ENCODE measurements at places on chromosomes 5 and 9.

GRCh38 chr9:17068671-17069070, 66.2 kb upstream of the CNTLN start:
- DNase-seq = no peak

DNA sequence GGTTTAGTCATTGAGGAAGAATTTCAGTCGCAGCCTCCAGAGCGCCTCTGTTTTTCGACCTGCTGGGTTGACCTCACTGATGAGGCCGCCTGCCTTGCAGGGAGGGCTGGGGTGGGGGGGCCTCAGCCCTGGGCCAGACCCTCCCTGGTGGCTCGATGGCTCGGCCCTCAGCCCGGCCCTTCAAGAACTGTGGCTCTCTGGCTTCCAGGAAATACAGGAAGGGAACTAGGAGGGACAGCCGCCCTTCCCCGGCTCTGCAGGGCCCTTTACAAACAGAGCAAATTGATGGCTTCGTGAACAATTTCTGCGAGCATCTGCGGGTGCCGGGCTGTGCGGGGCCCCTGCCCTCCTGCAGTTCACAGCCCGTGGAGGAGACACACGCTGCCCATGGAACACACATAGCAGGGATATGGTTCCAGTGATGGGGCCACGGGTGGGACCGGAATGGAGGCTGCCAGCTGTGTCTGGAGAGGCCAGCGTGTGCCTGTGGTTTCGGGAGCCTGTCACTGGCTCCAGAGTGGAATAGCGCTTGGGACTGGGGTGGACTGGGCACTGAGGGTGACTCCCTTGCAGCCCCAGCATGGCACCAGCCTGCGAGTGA, 39.6 kb downstream of the COL5A1 start:
- no peak for DNase-seq

- no peak for DNase-seq
Measured at GRCh38 chr5:163350083-163350482, 87.3 kb upstream of the CCNG1 start.

- no peak for DNase-seq
Measured at GRCh38 chr9:98465799-98466198, 210.3 kb upstream of the TBC1D2 start.

DNA sequence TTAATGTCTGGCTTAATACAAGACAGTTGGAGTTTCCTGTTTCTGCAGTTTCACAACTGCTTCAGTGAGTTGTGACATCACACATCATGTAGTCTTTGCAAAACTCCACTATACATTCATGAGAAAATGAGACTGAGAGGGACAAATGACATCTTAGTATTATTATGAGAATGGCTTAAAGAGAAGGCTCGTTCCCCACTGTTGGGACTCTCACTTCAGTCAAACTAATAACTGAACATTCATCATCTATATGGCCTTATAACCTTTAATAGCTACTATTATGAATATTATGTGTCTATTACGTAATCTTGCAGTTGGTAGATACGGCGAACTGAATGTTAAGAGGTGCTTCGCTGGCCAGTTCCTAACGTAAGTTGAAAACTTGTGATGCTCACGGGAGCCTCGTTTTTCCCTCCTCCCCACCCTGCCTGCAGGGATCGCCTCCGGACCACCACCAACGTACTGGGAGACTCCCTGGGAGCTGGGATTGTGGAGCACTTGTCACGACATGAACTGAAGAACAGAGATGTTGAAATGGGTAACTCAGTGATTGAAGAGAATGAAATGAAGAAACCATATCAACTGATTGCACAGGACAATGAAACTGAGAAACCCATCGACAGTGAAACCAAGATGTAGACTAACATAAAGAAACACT, 79.4 kb downstream of the SLC1A3 start:
- no peak for DNase-seq

DNA sequence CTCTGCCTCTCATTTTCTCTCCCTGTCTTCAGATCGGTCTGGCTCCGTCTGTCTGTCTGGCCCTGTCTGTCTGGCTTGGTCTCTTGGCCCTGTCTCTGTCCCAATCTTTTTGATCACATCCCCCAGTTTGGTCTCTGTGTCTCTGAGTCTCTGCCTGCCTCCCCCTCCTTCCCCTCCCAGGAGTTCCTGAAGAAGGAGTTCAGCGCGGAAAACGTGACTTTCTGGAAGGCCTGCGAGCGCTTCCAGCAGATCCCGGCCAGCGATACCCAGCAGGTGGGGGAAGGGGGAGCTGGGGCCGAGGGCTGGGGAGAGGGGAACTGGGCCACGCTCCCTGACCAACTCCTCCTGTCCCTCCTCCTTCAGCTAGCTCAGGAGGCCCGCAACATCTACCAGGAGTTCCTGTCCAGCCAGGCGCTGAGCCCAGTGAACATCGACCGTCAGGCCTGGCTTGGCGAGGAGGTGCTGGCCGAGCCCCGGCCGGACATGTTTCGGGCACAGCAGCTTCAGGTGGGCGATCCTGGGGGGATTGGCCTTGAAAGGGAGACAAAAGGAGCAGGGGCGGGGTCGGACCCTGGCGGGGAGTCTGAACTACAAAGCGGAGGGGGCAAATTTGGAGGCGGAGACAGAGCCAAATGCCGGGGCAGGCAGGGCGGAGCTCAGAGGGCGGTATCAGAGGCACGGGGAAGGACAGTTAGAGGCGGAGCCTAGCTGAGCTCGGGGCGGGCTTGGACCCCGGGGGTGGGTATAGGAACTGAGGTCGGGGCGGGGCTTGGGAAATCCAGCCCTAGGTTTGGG, 9.0 kb downstream of the RGS14 start:
- DNase-seq = no peak

DNA sequence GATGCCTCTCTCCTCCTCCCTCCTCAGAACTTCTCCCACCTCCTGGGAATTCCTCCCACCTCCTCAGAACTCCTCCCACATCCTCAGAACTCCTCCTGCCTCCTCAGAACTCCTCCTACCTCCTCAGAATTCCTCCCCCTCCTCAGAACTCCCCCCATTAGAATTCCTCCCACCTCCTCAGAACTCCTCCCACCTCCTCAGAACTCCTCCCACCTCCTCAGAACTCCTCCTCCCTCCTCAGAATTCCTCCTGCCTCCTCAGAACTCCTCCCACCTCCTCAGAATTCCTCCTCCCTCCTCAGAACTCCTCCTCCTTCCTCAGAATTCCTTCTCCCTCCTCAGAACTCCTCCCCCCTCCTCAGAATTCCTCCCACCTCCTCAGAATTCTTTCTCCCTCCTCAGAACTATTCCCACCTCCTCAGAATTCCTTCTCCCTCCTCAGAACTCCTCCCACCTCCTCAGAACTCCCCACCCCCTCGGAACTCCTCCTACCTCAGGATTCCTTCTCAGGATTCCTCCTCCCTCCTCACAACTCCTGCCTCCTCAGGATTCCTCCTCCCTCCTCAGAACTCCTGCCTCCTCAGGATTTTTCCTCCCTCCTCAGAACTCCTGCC, 23.9 kb downstream of the SLC46A2 start:
- DNase-seq = no peak

GRCh38 chr5:40605295-40605958, 74.3 kb upstream of the PTGER4 start:
- DNase-seq = peak; percentile 37

DNA sequence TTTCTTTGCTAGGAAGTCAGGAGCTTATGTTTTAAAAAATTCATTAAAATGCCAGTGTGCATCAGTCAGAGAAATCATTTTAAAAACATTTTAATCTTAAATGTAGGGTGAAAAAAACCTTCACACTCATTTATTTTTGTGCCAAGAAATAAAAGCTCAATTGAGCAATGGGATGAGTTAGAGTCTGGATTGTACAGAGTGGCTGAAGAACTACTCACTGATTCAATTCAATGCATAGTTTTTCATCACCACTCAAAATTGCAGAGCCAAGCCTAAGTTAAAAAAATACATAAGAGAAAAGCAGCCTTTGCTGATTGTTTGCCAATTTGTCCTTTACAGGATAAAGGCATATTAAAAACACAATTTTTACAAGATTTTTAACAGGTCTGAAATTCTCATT, 168.2 kb upstream of the DMRTA1 start:
- no peak for DNase-seq

GRCh38 chr5:133358271-133358670, 254.1 kb downstream of the FSTL4 start:
- no peak for DNase-seq

GRCh38 chr5:96324708-96325107, 108.3 kb downstream of the PCSK1 start:
- DNase-seq = no peak

- no peak for DNase-seq
Measured at GRCh38 chr5:61120534-61120933, 41.7 kb downstream of the SMIM15 start.

GRCh38 chr9:1454616-1455347, 404.6 kb downstream of the DMRT2 start:
- DNase-seq = no peak

GRCh38 chr5:85556464-85556863, 1061.3 kb upstream of the COX7C start:
- DNase-seq = no peak

GRCh38 chr5:129079496-129079895, 15.1 kb upstream of the ISOC1 start:
- DNase-seq = no peak

DNA sequence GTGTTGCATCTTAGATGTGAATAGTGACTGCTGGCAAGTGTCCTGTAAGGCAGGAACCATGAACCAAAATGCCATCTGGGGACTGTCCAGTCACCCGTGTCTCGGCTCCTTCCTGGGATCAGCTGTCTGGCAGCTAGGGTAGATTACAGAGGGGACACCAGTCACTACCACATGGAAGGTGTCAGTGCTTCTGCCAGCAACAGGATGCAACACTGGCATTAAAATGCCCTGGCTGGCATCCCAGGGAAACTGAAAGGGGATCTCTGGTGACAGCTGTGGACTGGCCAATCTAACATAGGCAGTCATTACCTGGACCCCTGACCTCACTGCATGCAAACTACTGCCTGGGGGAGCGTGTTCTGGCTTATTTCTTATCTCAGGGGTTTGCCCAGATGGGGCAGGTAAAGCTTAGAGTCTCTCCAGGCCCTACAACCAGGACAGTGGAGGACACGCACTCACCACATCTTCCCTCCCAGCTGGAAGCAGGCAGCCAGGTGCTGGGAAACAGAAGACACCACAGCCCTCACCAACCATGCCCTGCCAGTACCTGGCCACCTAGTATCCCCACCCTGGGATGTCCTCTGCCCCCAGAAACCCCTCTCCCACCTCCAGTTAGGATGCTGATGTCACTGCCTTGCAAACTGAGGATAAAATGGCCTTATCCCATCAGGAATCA, 83.8 kb downstream of the SEMA4D start:
- no peak for DNase-seq

GRCh38 chr9:97557606-97558095, 56.2 kb downstream of the TMOD1 start:
- DNase-seq = no peak

DNA sequence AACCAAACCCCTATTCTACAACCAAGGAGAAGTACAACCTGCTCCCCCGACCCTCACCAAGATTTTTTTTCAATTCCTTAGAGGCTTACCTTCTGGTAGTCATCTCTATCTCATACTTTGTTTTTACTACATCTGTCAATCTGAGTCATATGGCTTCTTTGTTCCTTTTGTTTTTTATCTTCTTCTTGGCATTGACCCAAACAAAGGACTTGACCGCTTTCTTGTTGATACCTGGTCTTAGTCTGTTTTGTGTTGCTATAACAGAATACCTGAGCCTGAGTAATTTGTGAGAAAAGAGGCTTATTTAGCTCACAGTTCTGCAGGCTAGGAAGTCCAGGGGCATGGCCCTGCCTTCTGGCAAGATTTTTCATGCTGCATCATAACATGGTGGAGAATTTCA, 352.7 kb downstream of the MLLT3 start:
- no peak for DNase-seq

- DNase-seq = no peak
Measured at GRCh38 chr5:162990856-162991497, 446.4 kb upstream of the CCNG1 start.

- no peak for DNase-seq
Measured at GRCh38 chr9:95459178-95459577, 57.6 kb downstream of the PTCH1 start.

GRCh38 chr5:128304088-128304487, 220.5 kb downstream of the SLC12A2 start:
- no peak for DNase-seq

GRCh38 chr9:4548811-4549725, 58.8 kb downstream of the SLC1A1 start:
- no peak for DNase-seq
